Stimulated activated CD4-positive, alpha-beta T cell treated with anti-CD3 and anti-CD28 coated beads, Interleukin-2, amount 100 ng/mL, for 48 hours (primary cell): ENCODE measurements at places on chromosomes 7 and 10.

DNA sequence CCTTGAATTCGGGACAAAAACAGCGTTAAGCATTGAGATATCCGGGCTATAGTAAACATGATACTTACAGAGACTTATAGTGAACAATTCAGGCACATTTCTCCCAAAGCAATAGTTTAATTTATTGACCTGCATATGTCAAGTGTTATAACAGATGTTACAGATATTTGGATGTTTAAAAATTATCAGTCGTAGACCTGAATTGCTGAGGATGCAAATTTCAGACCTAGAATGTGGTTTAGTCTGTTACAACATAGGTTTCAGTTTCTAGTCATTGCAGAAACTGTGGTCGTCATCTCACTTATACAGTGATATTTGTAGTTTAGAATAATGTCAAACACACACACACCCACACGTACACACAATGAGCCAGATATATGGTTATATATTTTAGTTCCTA lies 85.2 kb downstream of the VTI1A start:
- no peak for DNase-seq

GRCh38 chr10:44971935-44972757 lies 6.5 kb downstream of the DEPP1 start:
- no peak for DNase-seq

- DNase-seq: peak; percentile 84
Measured at GRCh38 chr10:133308421-133309099, at the start of the genes TUBGCP2 and ZNF511. Gene TUBGCP2, minus strand, starts transcription at chr10:133308872. Its CDS starts 5,931 bp downstream, at chr10:133302941. Gene ZNF511, plus strand, starts transcription at chr10:133308914. Its CDS starts 30 bp downstream, at chr10:133308944.

DNA sequence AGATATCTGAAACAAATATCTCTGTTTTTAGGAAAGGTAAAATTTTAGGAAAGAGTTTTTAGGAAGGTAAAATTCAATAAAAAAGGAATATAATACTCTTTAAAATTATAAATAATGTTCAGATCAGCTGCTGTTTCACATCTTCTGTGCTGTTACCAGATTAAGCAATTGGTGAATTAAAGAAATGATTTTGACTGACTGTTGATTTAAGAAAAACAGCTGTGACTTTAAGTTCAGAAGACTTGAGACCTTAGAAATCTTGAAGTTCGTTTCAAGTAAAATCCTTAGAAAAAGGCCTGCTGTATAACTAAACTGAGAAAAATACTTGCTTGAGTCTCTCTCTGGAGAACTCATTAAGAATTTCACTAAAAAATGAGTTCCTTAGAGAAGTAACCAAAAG lies 250.6 kb downstream of the DOCK4 start:
- no peak for DNase-seq

GRCh38 chr10:131746241-131746711 lies 154.5 kb upstream of the PPP2R2D start:
- no peak for DNase-seq
